ENCODE measurements at places on chromosomes 13 and 19.

DNA sequence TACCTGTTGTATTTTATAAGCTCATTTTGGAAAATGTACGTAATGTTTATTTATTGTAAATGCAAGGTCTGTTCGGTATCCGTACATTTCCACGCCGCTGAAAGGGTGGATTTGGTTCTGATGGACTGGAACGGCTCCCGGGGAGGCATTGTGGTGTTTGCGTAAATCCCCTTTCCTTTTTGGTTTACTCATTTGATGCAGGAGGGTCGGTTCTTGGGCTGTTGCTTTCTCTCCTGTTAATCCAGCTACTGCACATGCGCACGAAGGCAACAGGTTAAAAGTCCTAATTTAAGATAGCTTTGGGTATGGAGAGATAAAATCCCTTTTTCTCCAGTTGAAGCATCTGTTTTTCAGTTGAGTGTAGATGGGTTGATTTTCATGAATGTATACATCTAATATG, 224.4 kb downstream of the TM9SF2 start:
- DNase-seq: no peak

GRCh38 chr13:39329182-39329639, 273.8 kb downstream of the LHFPL6 start:
- no peak for DNase-seq

GRCh38 chr19:32817569-32818476, 51.7 kb downstream of the SLC7A9 start:
- DNase-seq: no peak

DNA sequence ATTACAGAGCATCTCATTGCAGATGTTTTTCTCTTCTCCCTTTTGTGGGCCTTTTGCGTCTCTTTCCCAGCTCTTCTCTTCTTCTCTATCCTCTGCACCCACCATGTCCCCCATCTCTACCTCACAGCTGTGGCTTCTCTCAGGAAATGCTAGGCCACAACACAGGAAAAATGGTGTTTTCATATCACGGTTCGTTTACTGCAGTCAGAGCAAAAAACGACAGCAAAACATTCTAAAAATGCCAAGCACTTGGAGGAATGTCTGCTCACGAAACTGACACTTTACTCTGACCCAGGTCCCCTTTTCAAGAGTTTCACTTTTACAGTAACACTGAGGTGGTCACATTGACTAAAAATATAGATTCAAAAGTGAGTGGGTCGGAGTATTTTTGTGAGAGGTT, 152.2 kb downstream of the DCT start:
- DNase-seq: no peak

DNA sequence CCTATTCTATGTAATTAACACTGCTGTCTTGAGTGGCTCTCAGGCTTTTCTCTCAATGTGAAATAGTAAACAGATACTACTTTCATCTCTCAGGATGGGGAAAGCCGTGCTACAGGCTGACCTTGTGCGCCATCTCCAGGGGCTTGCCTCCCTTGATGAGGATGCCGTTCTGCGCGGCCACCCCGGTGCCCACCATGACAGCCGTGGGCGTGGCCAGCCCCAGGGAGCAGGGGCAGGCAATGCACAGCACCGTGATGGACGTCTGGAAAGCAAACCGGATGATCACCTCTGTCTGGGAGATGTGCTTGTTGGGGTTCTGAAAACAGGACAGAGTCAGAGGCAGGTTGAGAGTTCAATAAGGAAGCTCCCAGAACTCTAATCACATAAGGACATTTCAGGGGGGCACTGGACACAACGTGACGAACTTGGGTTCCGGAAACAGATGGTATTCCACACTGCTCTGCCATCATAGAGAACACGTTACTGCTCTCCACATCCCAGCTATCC, 65.0 kb downstream of the ATP7B start:
- no peak for DNase-seq

DNA sequence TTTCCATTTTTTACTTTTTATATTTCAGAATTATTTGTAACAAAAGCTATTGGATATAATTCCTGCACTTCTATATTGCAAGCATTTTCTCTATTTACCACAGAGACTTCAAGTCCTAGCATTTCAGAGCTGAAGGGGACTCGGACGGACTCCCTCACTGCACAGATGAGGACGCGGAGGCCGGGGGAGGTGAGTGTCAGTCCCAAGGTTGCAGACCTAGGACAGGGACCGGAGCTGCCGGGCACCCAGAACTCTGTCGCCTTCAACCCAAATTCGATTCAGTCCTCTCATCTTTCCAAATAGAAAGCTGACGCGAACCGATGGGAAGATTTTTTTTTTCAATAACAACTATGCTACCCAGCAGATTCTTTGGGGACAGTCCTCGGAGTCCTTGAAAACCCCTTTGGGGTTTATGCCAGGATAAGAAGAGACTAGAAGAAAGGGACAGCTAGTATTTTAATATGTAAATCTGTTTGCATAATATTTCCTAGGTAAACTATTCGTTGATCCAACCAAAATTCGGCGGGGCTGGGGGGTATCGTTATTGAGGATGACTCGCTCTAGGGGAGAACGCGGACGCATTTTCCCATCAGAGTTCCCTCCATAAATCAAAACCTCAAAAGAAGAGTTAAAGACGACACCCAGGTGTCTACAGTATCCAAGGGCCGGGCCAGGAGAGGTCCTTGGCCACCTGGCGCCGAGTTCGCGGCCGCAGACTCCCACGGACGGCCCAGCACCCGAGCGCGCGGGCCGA, 803 bp downstream of the FLT3 start:
- no peak for DNase-seq

GRCh38 chr13:21348488-21349120, 110.5 kb downstream of the ZDHHC20 start:
- peak; percentile 85 for DNase-seq

DNA sequence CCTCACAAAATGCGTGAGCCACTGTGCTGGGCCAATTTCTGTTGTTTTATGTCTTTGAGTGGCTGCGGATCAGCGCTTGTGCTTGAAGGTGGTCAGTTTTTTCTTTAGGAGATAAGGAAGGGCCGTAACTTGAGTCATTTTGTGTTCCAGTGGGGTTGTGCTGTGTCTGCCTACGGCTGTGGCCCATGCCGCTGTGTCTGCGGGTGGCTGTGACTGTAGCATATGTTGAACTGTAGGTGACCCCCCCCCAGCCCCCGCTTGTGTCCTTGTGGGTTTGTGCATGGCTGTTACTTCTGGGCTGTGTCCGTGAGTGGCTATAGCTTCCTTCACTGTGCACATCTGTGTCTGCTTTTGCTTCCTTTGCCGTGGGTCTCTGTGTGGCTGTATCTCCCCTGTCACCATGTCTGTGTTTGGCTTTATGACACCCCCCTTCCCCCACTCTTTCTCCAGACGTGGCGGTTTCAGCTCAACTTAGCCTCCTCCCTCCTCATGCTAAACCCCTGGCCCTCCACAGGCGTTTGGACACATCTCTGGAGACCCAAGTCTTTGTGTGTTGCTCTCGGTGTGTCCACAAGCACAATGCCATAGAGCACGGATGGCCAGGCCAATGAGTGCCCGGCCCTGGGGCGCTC, 675 bp downstream of the PPP1R14A start:
- no peak for DNase-seq

- no peak for DNase-seq
Measured at GRCh38 chr13:112933649-112934048, 35.4 kb upstream of the MCF2L start.

GRCh38 chr13:21079221-21079620, 17.8 kb upstream of the LATS2 start:
- DNase-seq: no peak

GRCh38 chr19:49579947-49580263, 451 bp downstream of the NOSIP start:
- no peak for DNase-seq

DNA sequence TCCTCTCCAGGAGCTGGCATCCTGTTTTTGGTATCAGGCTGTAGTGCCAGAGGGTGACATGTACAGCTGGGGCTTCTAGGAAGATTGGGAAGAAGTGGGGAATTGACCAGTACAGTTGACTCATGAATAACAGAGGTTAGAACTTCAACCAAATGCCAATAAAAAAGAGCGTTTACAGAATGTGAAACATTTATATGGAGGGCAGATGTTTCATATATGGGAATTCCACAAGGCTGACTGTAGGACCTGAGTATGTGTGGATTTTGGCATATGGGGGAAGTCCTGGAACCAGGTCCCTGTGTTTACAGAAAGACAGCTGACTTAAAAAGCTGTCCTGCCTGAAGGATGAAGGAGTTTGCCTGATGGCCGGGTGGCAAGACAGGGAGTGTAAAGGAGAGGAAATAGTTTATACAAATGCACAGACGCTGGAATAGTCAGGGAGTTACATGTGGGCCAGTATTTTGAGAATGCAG, 5.2 kb downstream of the CHAMP1 start:
- DNase-seq: no peak

- no peak for DNase-seq
Measured at GRCh38 chr19:51810223-51810622, 15.3 kb downstream of the FPR3 start.

DNA sequence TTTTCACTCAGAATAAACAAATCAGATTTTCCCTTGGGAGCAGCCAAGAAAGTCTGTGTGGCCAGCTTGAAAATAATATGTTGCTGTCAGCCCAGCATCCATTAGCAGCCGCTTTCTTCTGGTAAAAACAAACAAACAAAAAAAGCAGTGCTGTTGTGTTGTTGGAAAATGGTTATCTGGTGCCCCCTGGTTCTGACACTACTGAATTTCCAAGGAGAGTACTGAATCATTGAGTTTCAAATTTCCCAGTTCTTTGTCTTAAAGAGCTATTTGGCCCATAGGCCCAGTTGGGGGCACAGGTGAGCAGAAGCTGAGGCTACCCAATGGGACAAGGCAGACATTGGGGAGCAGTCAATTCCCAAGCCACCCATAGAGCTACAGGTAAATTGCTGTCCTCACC, 995.9 kb downstream of the UQCRFS1 start:
- no peak for DNase-seq

- no peak for DNase-seq
Measured at GRCh38 chr19:44476559-44477408, 23.5 kb downstream of the ZNF180 start.

Data from HL-60 (cell line).